Heart left ventricle (tissue), 16 donors: ENCODE measurements at places on chromosomes 2 and 18. TPM values are rescaled to one million over a fixed set of nuclear protein-coding genes. Genes with fewer than 3 reads are reported as not detected.

DNA sequence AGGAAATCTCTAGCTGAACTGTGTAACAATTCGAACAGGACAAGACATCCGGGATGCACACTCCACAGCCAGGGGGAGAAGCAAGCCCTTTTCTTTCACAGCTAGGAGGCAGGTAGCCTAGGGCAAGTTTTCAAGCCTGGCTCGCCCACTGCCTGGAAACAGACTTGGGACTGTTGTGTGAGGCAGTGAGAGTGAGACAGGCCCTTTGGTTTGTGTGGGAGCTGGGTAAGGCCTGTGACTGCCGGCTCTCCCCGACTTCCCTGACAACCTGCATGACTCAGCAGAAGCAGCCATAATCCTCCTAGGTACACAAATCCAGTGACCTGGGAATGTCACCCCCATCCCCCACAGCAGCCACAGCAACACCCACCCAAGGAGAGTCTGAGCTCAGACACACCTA is 179.7 kb downstream of the WDPCP start:
- no peak for DNase-seq

C2orf66 gene
- 0.11 TPM for polyA plus RNA-seq

GRCh38 chr2:71559828-71560637 is 106.7 kb downstream of the DYSF start:
- no peak for DNase-seq

GRCh38 chr2:104415284-104415683 is 438.6 kb upstream of the POU3F3 start:
- DNase-seq = no peak

GRCh38 chr2:133884739-133885381 is 316.6 kb upstream of the NCKAP5 start:
- no peak for DNase-seq

DNA sequence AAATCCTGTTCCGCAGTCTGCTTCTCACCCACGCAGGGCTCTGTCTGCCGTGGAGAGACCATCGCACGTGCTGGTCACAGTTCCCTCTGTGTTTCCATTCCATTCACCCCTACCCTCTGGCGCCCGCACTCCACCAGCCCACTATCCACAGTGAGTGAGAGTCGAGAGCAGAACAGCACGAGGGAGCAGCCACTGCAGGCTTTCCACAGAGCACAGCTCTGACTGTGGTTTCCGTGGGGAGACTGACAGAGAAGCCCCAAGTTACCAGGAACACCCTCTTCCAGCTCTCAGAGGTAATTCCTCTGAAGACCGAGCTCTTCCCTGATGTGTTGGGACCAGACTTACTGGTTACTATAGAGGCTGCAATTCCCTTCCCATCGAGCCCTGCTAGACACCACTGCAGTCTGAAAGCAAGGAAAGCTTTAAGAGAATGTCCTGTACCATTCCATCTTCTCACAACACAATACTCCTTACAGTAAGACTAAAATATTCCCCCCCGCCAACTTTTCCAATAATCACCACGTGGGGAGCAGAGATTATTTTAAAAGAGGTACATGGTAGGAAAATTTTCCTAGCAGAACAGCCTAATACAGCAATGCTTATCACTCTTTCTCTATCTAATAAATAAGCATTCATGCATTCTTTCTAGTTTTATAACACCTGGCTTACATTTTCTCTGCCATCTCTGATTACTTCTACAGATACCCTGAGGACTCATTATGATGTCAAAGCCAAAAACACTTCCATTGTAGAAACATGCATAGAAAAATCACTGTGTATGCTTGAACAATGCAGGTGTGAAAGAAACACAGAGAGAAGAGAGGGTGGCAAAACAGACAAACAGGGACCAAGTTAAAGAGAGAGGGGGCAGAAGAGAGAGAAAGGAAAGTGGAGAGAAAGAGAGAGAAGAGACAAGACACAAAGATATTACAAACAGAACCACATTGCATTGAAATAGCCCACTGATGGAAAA is 4.7 kb downstream of the MYT1L start:
- no peak for DNase-seq

HOXD13 gene
- polyA plus RNA-seq = not detected

EHD3 gene
- 8.9 TPM for polyA plus RNA-seq

SOX11 gene
- 0.64 TPM for polyA plus RNA-seq

TBR1 gene
- polyA plus RNA-seq = not detected
